ENCODE measurements at places on chromosomes 3 and 15. TPM values are rescaled to one million over a fixed set of nuclear protein-coding genes. Genes with fewer than 3 reads are reported as not detected.

HYAL1 gene
- polyA plus RNA-seq, result 9.5 TPM

CNTN4 gene
- 2.3 TPM for polyA plus RNA-seq

ASB14 gene
- polyA plus RNA-seq, result not detected

DUOXA2 gene
- polyA plus RNA-seq, result 1.4 TPM

CLDN18 gene
- polyA plus RNA-seq, result 0.10 TPM

CASR gene
- not detected for polyA plus RNA-seq

CHRNA5 gene
- 0.92 TPM for polyA plus RNA-seq

MED12L gene
- polyA plus RNA-seq, result 0.19 TPM

SNX22 gene
- 0.23 TPM for polyA plus RNA-seq

TSEN2 gene
- 16.0 TPM for polyA plus RNA-seq

ADAMTS9 gene
- 1.8 TPM for polyA plus RNA-seq

GOLIM4 gene
- 12.3 TPM for polyA plus RNA-seq

SQOR gene
- 355 TPM for polyA plus RNA-seq

GOLGA6D gene
- polyA plus RNA-seq, result not detected

BCHE gene
- polyA plus RNA-seq, result 5.5 TPM

POPDC2 gene
- 3.6 TPM for polyA plus RNA-seq

OR5K2 gene
- not detected for polyA plus RNA-seq

SLC9C1 gene
- polyA plus RNA-seq, result not detected

CAMP gene
- polyA plus RNA-seq, result 1.2 TPM

DVL3 gene
- 26.4 TPM for polyA plus RNA-seq

UTS2B gene
- polyA plus RNA-seq, result not detected

SLC22A13 gene
- 0.17 TPM for polyA plus RNA-seq

SPTBN5 gene
- 2.3 TPM for polyA plus RNA-seq

CP gene
- 10.6 TPM for polyA plus RNA-seq

SLITRK3 gene
- polyA plus RNA-seq, result not detected

MKRN2 gene
- 13.6 TPM for polyA plus RNA-seq

SLC6A20 gene
- polyA plus RNA-seq, result 1.4 TPM

PPP1R14D gene
- polyA plus RNA-seq, result 395 TPM
